ENCODE measurements at places on chromosomes 7 and 10.

GRCh38 chr7:1665549-1666316 lies 4.3 kb upstream of the ELFN1 start:
- DNase-seq: no peak

DNA sequence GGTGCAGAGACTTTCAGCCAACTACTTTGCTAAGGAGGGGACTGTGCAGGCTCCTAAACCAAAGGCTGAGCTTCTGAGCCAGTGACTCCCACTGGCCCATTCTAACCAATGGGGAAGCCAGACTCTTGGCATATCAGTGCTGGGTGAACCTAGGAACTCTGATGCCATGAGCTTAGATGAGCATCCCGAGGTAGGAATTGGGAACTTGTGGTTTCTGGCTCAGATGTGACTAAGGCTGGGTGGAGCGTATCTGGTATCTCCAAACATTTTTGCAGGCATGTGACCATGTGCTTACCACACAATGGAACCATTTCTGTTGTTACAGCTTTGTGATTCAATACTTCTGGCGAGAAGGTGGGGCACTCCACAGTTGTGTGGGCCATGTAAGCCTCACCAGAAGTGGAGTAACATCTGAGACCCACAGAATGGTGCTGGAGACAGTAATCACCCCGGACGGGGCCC lies 2.5 kb upstream of the AVPI1 start:
- DNase-seq: no peak

- no peak for DNase-seq
Measured at GRCh38 chr7:20602306-20602705, 13.2 kb upstream of the ABCB5 start.

- DNase-seq: no peak
Measured at GRCh38 chr7:110780712-110781111, 310.2 kb upstream of the LRRN3 start.

- DNase-seq: no peak
Measured at GRCh38 chr7:39637400-39637799, 14.0 kb downstream of the RALA start.

DNA sequence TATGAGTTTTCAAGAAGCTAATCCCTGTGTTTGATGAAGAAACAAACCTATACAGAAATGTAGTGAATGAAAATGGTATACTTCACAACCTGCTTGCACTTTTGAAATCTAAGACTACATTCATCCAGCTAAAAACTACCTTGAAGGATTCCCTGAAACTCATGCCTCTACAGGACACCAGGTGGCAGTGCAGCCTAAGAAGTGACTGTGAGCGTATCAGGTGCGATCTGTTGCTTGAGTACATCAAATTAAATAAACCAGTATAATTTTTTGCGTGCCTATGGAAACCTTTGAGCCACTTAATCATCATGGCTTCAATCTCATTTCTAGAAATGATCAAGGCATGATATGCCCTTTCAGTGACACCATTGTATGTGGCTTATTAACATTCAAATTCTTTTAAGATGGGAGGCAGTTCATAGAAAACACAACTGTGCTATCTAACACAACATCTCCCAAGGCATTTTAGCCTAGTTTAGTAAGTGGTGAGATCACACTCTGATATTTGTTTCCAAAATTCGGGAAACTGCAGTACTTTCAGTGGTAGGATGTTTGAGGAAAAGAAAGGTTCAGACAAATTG lies 57.4 kb downstream of the PPP1R17 start:
- no peak for DNase-seq

DNA sequence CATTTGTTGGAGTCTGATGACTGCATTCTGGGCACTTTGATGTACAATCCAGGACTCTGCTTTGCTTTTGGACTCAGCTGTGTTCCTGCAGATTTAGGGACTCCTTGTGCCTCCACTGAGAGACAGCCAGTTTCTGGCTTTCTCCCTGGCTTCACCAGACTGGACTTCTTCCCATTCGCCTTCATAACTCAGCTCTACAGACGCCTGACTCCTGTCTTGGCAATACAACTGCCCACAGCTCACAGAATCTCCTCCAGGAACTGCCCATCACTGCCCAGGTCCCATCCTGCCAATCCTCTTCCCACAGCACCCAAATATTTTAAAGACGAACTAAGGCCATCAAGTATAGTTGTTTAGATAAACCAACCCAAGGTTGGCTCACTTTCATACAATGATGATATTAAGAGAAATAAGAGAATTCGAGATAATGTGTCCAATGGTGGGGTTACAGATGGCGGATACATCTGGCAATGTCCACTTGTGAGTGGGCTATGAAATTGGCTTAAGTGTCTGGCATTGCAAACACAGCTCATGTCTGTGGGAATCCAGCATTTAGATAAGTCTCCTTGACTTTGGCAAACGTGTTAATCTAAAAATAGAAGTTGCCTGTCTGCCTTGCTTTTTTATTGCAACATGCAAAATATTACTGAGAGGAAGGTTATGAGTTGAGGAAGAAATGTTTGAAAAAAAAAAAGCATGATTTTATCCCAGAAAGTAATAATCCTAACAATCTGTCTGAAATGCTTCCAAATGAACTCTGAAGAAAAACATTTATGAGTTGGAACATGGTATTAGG lies 95.1 kb downstream of the ITGA8 start:
- no peak for DNase-seq

- no peak for DNase-seq
Measured at GRCh38 chr10:89593043-89593442, 52.0 kb downstream of the PANK1 start.

DNA sequence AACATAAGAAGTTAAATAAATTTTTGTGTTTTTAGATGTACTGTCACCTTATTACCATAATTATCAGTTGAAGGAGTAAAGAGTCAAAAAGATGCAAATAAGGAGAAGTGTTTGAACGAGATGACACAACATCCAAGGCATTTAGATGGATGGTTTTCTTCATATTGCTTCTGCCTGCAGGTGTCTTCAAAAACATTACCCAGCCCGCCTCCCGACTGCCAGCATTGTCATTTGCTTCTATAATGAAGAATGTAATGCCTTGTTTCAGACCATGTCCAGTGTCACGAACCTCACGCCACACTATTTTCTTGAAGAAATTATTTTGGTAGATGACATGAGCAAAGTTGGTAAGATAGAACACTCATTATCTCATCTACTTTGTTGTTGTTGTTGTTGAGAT lies 26.6 kb downstream of the GALNTL5 start:
- no peak for DNase-seq

DNA sequence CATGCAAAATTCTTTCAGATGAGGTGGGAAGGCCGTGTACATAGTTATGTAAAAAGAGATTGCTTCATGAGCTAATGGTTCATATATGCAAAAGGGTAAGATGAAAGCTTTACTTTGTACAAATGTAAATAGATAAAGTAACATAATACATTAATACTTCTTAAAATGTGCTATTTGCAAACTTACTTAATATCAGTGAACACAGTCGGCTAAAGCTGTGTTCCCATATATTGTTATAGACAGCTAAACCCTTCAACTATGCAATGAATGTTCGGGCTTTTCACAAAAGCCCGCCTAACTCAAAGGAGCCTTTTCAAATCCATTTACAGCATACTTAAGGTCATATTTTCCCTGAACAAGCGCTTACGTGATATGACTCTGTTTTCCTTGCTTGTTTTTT lies 340.6 kb upstream of the GALNT17 start:
- no peak for DNase-seq

- no peak for DNase-seq
Measured at GRCh38 chr7:28071570-28071969, 109.0 kb downstream of the JAZF1 start.

GRCh38 chr10:131424053-131424452 lies 112.5 kb upstream of the TCERG1L start:
- DNase-seq: no peak

DNA sequence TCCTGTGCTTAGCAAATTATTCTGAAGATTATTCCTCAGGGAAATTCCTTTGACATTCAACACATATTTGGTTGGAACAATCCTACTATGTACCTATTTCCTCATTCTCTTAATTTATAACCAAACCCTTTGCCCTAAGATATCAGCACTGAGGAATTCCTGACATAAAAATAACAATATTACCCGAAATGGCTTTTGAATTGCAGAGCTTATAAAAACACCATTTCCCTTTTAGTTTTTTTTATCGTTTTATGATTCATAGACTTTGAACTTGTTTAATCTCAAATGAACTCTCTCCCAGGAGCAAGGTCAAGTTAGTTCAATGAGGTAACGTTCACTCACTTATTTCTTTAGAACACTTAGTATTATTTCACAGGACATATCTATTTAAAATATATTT lies 7.7 kb upstream of the ABCB1 start:
- DNase-seq: no peak

GRCh38 chr7:46626691-46627310 lies 705.7 kb upstream of the IGFBP3 start:
- DNase-seq: no peak

DNA sequence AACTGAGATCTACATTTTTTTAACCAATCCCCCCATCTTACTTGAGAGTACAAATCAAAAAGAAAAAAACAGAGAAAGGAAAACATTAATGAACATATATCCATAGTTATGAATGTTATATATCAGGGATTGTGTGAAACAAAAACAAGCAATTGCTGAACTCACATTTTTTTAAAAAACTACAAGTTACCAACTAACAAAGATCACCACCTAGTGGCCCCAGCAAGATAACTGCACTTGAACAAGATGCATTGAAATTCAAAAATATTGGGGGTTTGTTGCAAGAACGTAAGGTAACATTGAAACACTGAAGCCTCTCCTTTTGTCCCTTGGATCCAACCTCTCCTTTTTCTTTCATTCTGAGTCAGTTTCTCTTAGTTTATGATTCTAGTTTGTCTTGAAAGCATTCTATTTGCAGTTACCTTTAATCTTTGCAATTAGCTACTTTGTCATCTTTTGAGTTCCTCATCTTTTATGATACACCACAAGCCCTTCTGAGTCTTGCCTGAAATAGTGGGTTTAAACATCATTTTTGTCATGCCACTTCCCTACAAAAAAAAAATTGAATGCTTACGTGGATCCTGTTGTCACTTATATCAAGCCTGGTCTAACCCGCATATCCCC lies 87.3 kb upstream of the TES start:
- no peak for DNase-seq
